Myocyte (in vitro differentiated cells): ENCODE measurements at places on chromosomes 3 and 15.

GRCh38 chr3:39124876-39125840 lies 17.7 kb downstream of the TTC21A start:
- DNase-seq, result no peak

DNA sequence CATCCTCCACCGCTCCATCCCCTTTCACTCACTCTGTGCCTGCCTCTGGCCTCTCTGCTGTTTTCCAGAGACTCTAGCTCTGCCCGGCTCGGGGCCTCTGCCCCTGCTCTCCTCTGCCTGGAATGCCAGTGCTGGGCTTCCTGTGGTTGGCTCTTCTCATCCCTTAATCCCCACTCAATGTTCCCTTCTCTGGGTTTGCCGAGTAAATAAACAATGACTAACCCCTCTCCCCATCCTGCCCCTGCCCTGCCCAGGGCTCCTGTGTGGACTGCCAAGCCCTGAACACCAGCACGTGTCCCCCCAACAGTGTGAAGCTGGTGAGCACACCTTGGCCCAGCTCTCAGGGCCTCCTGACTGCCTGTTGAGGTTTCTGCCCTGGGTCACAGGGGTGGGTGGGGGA lies 12.2 kb downstream of the STAB1 start:
- peak; percentile 87 for DNase-seq

DNA sequence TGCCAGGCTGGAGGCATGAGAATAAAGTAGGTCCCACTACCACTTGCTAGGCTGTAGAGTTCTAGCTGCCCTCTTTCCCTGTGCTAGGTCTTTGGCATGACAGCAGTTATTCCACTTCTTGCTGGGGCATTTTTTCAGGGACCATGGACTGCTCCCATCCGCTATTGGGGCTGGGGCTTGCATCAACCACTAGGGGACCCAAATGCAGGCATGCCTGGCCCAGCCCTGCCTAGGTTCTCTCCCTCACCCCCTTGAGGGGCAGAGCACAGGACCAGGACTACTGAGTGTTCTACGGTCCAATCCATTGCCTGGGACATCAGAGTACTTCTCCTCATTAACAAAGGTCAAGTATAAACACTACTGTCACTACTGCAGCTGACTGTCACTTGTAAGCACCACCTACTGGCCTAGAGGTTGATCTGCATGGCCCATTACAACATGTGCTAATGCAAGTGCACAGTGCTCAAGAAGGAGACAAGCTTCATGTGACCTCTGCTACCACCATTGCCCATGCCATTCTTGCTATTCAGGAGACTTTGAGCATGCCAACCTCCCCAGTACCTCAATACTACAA lies 270.5 kb downstream of the MBNL1 start:
- DNase-seq, result no peak

GRCh38 chr3:3707858-3708768 lies 91.1 kb upstream of the LRRN1 start:
- no peak for DNase-seq

- no peak for DNase-seq
Observed at GRCh38 chr15:55856506-55857164, 113.7 kb upstream of the PRTG start.

GRCh38 chr15:98965597-98965996 lies 42.0 kb downstream of the PGPEP1L start:
- no peak for DNase-seq

GRCh38 chr15:82540984-82541431 lies 751 bp upstream of the RPS17 start:
- no peak for DNase-seq

GRCh38 chr3:178137206-178137605 lies 399.0 kb upstream of the KCNMB2 start:
- no peak for DNase-seq
